COLO829 (cell line): ENCODE measurements at places on chromosomes 5 and 9.

DNA sequence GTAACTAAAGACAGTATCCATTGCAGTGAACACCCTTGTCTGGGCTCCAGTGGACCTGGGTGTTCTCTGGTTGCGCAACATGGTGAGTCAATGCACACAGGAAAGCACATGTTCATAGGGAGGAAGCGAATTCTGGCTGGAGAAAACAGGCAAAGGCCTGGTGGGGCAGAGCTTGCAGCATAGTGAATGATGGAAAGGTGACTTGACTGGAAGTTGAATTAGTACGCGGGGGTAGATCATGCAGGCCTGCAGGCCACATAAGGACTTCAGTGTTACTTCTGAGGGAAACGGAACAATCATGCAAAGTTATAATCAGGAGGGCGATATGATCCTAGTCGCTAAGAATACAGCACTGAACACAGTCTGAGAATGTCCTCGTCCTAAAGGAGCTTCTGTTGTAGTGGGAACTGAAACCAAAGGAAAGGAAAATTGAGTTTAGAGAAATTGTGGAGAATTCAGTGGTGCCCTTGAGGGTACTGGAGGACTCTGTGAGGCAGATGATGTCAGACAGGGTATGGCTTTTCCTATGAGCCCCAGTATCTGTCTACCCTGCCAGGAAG, 71.9 kb upstream of the RANBP3L start:
- no peak for DNase-seq

DNA sequence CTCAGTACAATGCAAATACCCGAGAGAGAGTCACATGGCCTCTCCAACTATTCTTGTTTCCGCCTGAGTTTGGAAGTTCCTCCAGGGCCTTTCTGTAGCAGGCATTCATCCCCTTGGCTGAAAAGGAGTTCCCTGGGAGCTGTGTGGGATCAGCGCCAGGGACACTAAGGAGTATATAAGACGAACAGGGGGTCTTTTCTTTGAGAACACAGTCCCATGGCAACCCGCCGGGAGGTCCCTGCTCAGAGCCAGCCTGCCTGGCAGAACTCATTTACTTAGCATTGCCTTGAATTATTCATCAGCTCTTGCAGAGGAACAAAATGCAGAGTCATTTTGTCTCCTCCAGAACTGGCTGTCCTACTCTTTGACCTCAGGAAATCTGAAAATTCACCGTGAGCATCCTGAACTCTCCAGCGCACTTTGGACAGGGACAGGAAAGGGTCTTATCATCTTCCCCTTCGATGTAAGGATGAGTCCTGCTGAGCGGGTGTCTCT, 120.4 kb upstream of the OSMR start:
- DNase-seq = peak; percentile 9

DNA sequence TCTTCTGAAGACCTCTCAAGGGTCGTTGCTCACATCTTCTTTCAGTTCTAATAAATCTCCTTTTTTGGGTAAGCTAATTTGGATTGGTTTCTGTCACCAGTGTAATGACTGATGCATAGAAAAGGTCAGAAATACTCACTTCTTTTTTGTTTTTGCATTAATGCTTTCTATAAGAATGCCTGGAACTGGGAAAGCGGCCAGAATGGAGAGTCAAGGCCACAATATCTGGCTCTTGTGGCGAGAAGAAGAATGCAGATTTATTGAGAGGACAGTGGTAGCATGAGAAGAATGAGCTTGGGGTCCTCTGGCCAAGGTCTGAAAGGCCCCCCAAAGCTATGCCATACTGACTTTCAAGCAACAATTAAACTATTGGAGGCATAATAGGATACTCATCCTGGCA, 88.0 kb upstream of the SLC12A2 start:
- no peak for DNase-seq

DNA sequence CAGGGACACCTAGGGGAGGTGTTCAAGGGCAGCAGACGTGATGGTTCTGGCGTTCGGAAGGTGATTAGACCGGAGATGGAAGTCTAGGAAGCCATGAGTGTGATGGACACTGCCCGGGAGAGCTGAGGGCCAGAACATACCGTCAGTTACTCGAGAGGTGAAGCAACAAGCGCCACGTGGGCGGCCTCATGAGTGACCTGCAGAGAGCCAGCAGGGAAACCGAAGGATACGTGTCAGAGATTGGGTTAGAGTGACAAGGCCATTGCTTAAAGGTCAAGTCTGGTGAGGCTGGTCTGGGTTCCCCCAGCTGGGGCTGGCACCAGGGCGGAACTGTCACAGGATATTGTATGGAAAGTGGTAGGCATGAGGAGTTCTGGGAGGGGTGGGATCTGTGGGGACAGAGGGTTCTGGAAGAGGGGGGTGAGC, 60.0 kb downstream of the C9orf50 start:
- DNase-seq = no peak

DNA sequence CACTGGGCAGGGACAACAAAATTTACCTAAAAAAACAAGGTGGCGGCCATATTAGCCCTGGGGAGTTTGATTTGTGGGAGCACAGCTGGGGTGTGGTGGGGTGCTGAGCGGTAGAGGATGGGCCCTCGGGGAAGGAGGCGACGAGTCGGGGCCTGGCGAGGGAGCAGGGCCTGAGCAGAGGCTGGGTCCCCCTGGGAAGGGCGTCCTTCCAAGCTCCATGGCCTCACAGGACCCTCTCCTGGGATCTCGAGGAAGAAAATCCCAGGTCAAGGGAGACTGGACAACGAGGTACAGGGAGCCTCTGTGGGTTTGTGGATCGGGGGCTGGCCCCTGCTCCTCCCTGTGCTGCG, 165.5 kb downstream of the CACNA1B start:
- DNase-seq = no peak

DNA sequence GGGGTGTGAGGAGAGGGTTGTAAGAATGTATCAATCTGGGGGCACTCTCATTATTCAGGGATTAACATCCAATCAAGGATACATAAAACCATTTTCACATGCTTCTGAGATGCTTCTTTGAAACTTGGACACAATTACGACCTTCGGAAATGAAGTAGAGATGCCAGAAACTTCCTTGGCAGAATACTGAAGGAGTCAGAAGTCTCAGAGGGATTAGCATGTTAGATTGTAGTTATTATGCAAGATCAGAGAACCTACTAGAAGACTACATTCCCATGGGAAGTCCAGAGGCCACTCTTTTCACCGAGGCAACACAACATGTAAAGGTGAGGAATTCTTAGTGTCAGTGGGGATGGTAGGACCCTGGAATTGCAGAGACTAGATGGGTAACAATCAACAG, 5.1 kb upstream of the SLC22A4 start:
- no peak for DNase-seq

GRCh38 chr9:136532799-136533774, 12.8 kb downstream of the NOTCH1 start:
- DNase-seq = no peak

DNA sequence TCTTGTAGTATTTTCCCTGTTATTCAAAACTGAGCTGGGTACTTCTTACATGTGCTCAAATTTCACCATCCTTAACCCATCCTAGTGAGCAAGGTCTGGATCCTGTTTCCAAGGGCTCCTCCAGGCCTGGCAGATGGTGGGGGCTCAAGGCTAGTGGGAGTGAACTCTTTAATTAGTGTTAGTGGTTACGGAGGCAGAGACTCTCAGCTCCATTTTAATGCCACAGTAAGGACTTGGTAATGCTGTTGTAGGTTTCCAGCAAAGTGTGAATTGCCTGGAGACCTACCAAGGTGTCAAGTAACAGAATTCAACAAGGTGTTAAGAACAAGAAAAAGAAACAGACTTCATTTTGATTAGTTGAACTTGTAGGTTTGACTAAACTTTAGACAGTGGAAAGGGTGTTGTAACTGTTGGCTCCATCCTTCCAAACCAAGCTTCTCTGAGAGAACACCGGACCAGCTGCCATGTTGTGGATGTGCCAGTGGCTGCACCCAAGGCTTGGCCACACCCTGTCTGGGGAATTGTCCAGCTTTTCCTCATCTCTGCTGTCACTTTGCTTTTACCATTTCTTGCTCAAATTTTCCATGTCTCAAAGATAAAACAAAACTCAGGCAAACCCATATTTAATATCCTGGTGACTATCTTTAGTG, 98.7 kb downstream of the ADCY2 start:
- no peak for DNase-seq
